NCI-H460 (cell line): ENCODE measurements at places on chromosomes 16 and 17.

DNA sequence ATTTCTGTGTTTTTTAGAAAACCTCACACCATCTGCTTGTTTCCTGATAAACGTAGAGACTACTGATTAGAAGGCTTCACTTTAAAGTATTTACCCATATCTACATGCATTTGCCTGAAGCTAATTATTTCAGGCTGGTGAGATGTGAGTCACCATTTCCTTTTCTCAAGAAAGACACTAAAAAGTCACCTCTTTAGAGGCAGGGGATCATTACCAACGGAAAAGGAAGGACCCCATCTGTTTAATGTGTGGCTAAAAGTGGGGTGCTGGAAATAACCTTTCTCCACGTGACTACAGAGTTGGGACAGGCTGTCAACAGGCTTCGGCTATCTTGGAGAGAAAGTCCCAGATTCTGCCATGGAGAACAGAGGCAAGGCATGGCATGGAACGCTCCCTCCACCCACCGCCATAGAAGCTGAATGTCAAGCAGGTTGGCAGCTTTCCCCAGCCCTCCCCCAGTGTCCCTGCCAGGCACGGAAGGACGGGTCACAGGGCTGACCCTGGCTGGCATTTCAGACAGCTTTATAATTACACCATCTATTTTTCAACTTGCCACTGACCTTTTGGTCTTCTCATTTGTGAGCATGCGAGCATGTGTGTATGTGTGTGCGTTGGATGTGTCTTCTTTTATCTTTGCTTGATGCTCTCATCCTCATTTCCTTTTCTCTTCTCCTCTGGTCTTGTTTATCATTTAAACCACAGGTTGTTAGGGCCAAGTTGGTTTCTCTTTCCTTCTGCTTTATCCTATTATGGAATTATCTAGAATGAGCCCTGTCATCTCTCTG, 157.0 kb downstream of the CPPED1 start:
- DNase-seq = no peak

GRCh38 chr17:83034525-83034924, 44.9 kb upstream of the METRNL start:
- no peak for DNase-seq

DNA sequence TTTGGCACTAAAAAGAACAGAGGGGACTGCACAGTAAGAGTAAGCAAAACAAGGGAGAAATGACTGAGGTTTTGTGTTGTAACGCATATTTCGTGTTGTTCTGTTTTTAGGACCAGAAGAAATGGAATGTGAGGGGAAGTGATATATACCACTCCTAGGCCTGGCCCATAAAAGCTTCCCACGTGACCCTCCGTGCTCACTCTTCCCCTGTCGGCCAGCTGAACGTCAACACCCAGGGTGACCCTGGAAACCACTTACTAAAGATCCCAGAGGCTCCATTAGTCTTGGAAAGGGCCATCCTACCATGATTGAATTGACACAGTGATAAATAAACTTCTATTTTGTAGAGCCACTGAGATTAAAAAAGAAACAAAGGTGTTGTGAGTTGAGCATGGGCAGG, 79.8 kb downstream of the HELZ start:
- no peak for DNase-seq

GRCh38 chr16:10780628-10781027, 37.0 kb downstream of the NUBP1 start:
- no peak for DNase-seq

GRCh38 chr17:42392692-42393415, 4.6 kb upstream of the STAT3 start:
- DNase-seq = no peak

GRCh38 chr16:80596507-80597207, 55.9 kb downstream of the DYNLRB2 start:
- DNase-seq = no peak

DNA sequence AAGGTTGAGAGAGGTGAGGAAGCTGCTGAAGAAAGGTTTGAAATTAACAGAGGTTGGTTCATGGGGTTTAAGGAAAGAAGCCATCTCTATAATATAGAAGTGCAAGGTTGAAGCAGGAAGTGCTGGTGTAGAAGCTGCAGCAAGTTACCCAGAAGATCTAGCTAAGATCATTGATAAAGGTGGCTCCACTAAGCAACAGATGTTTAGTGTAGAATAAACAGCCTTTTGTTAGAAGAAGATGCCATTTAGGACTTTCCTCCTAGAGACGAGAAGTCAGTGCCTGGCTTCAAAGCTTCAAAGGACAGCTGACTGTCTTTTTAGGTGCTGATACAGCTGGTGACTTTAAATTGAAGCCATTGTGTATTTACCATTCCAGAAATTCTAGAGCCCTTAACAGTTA, 29.3 kb downstream of the GOSR1 start:
- DNase-seq = no peak

- DNase-seq = no peak
Observed at GRCh38 chr17:9104370-9105041, 83.2 kb downstream of the NTN1 start.

- no peak for DNase-seq
Observed at GRCh38 chr17:42402117-42402516, 13.9 kb upstream of the STAT3 start.

DNA sequence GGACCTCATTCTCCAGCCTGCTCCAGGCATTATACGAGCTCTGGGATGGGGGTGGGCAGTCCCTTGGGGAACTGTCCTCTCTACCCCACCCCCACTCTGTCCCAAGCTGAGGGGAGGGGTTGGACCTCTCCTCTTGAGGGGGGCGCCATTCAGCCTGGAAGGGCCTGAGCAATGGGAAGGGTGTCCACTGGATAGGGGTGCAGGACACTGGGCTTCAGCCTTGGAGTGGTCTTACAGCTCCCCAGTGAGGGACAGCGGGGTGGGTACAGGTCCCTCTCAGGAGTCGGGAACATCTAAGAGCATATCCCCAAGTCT, 9.5 kb upstream of the CBX8 start:
- no peak for DNase-seq

DNA sequence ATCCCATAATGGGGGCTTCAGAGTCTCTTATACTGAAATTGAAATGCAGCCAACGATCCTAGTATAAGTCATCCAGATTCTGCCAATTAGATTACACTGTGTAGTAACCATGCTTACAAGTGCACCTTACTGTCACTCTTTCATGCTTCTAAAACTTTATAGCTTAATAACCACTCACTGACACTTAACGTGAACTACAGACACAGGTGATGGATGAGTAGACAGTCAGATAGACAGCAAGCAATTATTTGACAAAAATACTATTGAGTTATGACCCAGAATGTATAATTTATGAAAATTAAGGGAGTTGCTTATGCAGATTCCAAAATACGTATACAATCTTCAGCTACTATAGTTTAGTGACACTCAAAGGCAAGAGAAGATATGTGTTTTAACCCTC, 6.3 kb downstream of the CDH8 start:
- no peak for DNase-seq

GRCh38 chr17:27990100-27990499, 52.4 kb upstream of the NLK start:
- no peak for DNase-seq
